ENCODE measurements at places on chromosomes 5 and 9.
A peak's percentile ranks its signal among the peaks of the same experiment; 100 is the strongest.

GRCh38 chr5:32274548-32275395 is 38.0 kb downstream of the MTMR12 start:
- DNase-seq: no peak

DNA sequence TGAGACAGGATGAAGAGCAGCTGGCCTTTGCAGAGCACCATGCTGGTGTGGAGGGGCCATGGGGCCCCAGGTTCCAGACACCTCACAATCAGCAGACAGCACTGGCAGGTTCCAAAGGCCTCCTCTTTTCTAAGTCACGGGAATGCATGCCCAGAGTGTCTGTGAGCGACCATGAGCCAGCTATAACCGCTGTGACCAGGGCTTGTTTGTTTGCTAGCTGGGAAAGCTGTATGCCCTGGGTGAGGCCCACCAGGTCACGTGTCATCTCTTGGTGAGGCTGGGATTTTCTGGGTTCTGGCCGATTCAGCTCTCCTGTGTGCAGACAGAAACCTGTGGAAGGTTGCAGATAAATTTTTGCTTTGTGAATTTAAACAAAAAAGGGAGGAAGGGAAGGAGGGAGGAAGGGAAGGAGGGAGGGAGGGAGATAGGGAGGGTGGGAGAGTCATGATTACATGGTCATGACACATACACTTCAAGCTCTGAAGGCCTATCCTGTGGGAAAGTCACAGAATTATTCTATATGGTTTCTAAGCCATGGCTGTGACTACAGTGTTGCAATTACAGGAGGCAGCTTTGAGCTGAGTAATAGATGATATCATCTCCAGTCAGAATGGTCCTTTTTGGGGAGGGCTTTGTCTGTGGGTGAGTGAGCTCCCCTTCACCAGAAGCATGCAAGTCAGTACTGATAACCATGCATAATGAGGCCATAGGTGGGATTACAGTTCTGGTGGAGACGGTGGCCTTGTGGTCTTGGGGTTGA is 37.2 kb downstream of the PAPPA start:
- no peak for DNase-seq

DNA sequence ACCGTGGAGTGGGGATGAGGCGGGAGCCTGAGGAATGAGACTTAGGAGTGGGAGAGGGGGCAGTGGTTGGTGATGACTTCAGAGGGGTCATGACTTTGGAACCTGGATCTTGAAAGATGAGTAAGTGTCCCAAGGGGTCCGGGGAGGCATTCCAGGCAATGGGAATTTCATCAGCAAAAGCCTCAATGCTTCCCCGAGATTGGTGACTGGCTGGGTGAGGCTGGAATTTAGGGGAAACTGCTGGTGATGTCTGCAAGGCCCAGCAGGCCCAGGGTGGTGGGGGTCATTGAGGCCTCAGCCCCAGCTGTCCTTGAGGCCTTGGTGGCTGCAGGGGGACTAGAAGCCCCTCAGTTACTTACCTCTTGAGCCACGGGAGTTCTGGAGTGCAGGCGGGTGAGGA is 7.5 kb downstream of the NDST1 start:
- no peak for DNase-seq

- no peak for DNase-seq
Observed at GRCh38 chr5:177453852-177454396, 7.3 kb downstream of the PRR7 start.

DNA sequence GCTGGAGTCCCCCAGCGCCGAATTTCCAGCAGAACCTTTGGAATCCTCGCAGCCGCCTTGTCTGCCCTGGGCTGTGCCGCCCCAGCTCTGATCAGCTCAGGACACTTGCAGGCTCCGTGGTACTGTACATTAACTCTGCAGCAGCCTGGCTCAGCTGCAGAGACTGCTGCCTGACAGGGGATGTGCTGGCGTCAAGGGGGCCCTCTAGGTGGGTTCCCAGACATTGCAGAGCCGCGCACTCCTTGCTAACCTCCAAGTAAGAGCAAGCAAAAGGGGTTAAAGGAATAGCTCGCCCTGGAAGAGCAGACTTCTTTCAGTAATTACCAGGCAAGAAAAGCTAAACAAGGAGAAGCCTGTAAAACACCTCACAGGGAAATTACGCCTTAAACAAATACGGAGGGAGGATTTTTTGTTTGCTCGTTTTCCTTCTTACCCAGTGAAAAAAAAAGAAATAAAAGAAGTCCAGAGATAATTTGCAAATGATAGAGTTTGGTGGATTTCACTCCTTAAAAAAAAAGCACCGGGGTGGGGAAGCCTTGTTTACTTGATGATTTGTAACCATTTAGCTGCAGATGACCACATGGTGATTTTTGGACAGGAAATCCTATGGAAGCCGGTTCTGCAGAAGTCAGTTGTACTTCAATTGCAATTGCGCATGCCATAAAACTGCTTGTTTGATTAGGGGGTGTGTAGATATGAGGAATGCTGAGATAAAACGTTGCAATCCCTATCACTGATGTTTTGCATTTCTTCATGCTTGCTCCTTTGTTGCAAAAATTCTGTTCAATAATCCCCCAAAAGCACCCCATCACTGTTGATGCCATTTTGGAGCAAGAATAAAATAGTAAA is 305.8 kb downstream of the PDE4D start:
- DNase-seq: peak; percentile 58

DNA sequence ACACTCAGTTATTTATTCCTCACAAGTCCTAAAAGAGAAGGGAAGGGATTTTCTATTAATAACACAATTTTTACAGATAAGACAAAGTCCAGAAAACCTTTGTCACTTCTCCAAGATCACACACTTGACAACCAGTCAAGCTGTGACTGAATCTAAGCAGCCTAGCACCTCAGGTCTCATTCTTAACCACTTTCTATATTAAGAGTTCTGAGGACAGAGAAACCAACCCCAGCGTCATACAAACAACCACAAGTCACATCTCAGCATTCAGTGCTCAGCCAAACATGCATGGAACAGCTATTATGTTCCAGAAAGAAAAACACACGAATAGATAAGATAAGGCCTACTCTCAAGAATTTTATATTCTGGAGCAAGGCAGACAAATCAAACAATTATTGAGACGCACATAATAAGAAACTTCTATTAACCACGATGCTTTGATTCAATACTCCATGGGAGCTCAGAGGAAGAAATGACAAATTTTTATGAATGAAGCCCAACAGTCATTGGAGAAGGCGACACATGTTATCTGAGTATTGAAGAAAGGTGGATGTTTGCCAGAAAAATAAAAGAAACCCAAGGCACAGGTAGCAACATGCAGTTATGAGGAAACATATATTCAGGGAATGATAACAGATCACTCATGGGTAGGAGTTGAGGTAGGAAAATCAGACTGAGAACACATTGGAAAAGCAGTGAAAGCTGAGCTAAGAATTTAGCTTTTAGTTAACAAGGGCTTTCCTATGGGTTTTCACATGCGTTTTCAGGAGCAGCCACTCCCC is 113.1 kb downstream of the HTR4 start:
- DNase-seq: no peak

GRCh38 chr5:143916451-143916850 is 104.5 kb downstream of the HMHB1 start:
- DNase-seq: no peak

- peak; percentile 42 for DNase-seq
Observed at GRCh38 chr9:17906841-17907778, 328.2 kb downstream of the SH3GL2 start.

DNA sequence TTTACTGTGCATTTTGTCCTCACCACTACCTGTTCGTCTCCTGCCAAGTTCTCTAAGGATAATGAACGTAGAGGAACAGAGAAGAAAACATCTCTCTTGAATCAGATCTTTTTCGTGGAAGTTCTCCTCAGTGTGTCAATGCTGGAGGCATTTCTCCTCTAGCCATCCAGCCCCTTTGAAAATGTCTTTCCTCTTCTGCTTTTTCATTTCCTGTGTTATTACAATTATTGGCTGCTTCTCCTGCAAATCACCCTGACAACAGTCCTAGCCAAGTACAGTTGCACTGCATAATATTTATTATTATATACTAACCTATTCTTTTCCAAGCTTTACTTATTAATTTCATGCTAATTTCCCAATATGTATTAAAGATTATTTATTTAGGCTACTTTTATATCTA is 61.8 kb upstream of the TRPM3 start:
- no peak for DNase-seq

- no peak for DNase-seq
Observed at GRCh38 chr5:124055751-124056150, 543.8 kb downstream of the CSNK1G3 start.

DNA sequence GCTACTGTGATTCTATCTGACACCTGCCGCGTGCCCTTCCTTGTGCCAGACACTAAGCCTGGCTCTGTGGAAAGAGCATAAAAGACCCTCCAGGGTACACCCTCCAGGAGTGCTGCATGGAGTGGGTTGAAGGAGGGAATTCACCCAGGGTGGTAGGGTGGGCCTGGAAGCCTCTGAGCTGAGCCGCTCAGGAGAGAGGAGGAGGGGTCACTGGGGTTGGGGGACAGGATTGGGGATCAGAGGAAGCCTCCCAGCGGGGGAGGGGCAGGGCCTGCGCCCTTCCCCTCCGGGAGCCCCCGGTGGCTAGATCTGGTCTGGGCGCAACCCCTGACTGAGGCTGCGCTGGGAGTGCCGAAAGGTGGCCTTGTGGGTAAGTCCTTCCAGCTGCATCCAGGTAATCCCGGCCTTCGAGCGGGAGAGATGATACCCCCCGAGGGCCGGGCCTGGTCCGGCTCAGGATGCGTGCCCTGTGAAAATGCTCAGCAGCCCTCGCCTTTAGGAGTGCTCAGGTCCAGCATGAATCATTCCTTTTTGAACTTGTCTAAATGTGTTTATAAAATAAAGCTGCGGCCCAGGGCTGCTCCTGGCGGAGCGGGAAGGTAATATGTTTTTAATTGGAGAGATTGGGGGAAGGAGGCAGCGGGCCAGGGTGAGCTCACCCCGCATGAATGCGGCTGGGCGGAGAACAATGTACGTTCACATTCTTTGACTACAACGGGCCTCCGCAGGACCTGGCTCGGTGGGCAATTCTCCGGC is 118.1 kb upstream of the SMIM23 start:
- peak; percentile 72 for DNase-seq

- DNase-seq: no peak
Observed at GRCh38 chr5:34756781-34757624, 82.0 kb upstream of the TTC23L start.

DNA sequence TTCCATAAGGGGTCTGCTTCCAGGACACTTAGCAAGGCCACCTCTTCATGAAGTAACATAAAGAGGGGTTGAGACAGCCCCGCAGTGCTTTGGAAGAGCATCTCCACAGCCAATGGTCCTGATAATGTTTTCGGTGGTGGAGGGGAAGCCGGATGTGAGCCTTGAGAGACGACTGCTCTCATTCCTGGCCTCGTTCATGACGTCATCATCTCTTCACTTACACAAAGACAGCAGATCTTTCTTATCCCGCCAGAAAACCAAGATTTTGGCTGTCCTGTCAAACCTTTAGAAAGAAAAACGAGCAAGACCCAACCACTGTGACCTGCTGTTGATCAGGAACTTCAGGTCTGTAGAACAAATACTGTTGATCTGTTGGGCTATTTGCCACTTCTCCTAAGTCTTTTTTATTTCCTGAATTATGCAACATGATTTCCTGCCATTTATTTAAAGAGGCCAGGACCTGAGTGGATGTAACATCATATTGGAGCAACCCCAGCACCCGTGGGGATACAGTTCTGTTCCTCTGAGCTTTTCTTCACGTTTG is 89.0 kb upstream of the IRX2 start:
- no peak for DNase-seq

DNA sequence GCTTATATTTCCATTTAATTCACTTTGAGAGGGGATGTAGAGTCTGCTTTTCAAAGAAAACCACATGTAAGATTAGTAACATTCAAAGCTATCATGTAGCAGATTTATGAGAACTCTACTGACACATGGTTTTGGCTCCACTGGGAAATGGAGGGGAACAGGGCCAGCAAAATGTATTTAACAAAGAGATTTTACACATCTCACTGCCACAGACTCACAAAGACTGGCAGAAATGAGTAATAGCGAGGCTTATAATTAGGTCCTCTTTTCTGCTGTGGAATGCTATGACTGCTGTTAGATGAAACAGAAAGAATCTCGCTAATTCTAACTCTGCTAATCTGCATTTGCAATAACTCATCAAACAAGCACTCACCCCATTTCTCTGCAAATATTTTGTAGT is 4.5 kb downstream of the DAP start:
- DNase-seq: no peak

GRCh38 chr9:19440823-19441580 is 32.2 kb downstream of the ACER2 start:
- DNase-seq: no peak

- peak; percentile 8 for DNase-seq
Observed at GRCh38 chr5:141084487-141084989, 9.9 kb upstream of the PCDHB2 start.

GRCh38 chr9:89591274-89592212 is 13.3 kb upstream of the GADD45G start:
- no peak for DNase-seq

- no peak for DNase-seq
Observed at GRCh38 chr5:145848854-145849253, 13.7 kb upstream of the PRELID2 start.

GRCh38 chr5:19297934-19298333 is 690.1 kb downstream of the CDH18 start:
- no peak for DNase-seq
